ENCODE measurements at places on chromosomes 3 and 15.

GRCh38 chr3:183275418-183275817, 22.4 kb downstream of the B3GNT5 start:
- DNase-seq, result no peak

GRCh38 chr15:65377976-65378366, at the start of gene IGDCC3:
TSS of gene IGDCC3 (minus strand) at chr15:65378002. CDS start at chr15:65377788, 214 bp downstream.
- peak; percentile 62 for DNase-seq

- no peak for DNase-seq
These were observed 16.9 kb upstream of the LACTB start for GRCh38 chr15:63104727-63105126.

DNA sequence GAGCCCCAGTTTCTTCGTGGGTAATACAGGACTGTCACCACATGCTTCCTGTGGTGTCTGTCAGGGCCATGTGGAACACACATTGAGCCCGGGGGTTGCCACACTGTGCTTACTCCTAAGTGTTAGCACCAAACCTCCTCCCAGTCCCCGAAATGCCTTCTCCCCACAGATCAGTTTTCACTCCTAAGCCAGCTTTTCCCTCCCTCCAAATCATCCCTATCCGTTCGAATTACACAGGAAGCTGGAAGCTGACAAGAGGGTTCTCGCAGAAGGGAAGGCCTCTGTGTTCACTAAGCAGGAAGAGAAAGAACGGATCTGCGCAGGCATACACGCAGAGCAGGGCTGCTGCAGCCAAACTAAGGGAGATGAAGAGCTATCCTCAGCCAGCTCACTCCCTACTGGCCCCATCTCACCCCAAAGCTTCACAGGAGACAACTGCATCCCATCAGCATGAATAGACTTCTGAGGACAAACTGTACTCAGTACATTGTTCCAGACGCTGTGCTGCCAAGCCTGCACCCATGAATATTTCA, 32.3 kb downstream of the XXYLT1 start:
- no peak for DNase-seq

DNA sequence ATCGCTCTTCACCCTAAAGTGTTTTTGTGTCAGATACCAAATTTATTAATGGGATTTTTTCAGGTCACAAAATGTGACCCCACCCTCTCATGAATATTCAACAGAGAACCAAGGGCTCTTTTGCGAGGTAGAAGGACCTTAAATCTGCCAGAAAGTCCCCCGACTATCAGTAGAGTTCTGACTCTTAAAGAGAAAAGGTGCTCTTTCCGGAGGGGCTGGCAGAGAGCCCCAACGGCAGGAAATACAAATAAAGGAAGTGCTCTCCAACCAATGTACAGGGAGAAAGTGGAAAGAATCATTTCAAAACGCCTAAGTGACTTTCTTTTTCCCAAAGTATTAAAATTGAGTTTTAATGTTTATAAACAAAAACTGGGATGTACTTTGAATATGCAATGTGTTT, 517.2 kb downstream of the FOXP1 start:
- no peak for DNase-seq

GRCh38 chr15:74040109-74040850, 42.1 kb downstream of the GOLGA6A start:
- DNase-seq, result no peak

GRCh38 chr3:56297281-56297840, 170.9 kb downstream of the ERC2 start:
- DNase-seq, result no peak

DNA sequence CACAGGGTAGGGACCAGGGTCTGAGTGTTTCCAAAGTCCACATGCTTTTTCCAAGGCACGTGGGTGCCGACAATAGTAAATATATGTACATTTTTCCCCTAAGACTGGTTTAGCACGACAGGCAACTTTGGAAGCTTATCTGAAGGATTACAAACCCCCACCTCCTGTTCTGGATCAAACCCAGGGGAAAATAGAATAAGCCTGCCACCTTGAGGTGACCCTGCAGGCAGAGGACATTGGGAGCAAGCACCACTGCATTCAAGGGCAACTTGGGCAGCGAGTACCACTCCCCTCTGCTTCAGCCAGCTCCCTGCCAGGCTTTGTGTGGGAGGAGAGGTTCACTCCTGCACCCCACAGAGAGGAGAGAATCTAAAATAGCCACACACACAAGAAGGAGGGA, 44.8 kb downstream of the KBTBD12 start:
- peak; percentile 83 for DNase-seq

DNA sequence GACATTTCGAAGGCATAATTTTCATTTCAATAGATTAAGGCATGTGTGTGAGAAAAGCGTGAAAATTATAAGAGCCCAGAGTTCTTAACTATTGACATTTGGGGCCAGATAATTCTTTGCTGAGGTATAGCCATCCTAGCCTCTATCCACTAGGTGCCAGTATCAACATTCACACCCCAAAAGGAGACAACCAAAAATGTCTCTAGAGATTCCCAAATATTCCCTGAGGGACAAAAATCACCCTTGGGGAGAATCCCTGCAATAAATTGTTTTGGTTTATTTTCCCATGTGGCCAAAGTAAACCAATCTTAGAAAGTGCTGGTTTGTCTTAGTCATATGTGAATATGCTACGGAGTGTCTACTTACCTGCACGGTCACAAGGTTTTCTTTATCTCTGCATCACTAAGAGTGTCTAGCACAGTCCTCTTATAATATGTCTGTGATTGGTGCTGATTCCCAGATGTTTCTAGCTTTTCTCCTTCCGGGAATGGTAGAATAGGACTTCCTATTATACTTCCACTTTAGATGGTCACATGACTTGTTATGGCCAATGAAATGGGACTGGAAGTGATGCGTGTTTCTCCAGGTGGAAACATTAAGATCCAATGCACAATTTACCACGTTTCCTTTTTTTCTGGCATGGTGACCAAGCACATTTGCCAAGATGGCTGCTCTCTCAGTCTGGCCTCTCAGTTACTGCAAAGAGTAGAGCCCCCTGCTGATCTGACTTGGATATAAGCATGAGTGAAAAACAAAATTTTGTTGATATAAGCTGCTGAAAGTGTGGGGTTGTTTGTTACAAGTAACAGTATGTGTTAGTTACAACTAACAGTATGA, 8.0 kb upstream of the KBTBD8 start:
- DNase-seq, result no peak

Measured in NCI-H526 (cell line).